ENCODE measurements at places on chromosomes 3 and 15.

- DNase-seq = no peak
These were observed 5.1 kb downstream of the INSYN1 start for GRCh38 chr15:73747847-73748590.

DNA sequence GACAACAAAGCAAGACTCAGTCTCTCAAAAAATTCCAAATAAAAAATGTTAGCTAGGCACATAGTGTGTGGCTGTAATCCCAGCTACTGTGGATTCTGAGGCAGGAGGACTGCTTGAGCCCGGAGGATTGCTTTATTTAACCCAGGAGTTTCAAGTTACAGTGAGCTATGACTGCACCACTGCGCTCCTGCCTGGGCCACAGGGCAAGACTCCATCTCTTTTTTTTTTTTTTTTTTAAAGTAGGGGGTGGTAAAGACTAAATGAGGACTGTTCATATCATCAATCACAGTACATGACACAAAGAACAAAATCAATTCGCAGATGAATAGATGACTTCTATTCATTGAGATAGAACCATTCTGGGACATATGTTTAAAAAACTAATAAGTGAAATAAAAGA, 48.1 kb downstream of the ACAP2 start:
- no peak for DNase-seq

DNA sequence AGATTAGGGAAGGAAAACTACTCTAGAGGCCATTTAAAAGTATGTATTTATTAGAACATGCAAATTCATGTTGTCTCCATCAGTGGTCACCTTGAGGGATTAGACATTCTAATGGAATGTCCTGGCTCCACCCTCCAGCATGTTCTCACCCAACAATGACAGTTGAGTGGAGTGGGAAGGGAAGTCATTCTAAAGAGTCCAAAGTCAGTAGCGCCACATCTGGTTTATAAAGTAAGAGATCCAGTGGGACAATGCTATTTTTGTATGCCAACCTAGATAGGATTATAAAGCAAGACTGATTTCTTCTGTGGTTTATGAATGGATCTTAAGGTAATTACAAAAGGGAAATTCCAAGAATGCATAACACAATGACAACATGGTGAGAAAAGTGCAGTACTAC, 33.3 kb downstream of the SLC24A1 start:
- DNase-seq = no peak

- DNase-seq = no peak
These were observed 239.4 kb upstream of the THRB start for GRCh38 chr3:24734019-24734418.

DNA sequence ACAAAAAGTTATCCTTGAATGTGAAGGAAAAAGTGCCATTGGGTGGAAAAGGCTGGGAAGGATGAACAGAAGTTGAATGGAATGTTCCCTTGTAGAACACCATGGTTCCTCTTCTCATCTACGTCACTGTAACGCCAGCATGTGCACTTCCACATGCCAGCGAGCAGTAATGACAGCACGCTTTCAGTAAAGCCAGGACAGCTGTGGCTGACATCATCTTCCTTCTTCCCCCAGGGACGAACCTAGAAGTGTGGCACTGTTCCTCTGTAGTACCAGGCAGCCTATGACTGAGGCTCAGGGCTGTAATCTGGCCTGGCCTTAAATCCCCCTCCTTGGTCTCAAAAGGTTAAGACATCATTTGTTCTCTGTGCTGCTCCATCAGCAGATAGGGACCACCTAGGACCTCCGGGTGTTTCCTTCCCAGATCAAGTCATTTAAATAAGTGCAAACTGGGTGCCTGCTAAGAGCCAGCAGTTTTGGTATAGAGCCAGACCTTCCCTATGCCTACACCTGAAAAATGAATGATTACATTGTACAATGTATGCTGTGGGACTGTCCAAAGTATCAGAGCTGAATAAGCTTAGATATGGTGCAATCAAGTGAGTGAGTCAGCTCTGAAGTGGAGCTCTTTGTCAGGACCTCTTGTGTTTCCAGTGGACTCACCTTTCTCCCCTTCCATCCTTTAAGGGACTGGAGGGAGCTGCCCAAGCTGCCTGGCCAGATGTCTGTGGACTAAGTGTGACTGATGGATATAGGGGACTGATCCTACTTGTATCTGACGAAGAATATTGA, 5.6 kb upstream of the SRPRB start:
- no peak for DNase-seq
